ENCODE measurements at places on chromosomes 12 and 14.
A peak's percentile ranks its signal among the peaks of the same experiment; 100 is the strongest.

DNA sequence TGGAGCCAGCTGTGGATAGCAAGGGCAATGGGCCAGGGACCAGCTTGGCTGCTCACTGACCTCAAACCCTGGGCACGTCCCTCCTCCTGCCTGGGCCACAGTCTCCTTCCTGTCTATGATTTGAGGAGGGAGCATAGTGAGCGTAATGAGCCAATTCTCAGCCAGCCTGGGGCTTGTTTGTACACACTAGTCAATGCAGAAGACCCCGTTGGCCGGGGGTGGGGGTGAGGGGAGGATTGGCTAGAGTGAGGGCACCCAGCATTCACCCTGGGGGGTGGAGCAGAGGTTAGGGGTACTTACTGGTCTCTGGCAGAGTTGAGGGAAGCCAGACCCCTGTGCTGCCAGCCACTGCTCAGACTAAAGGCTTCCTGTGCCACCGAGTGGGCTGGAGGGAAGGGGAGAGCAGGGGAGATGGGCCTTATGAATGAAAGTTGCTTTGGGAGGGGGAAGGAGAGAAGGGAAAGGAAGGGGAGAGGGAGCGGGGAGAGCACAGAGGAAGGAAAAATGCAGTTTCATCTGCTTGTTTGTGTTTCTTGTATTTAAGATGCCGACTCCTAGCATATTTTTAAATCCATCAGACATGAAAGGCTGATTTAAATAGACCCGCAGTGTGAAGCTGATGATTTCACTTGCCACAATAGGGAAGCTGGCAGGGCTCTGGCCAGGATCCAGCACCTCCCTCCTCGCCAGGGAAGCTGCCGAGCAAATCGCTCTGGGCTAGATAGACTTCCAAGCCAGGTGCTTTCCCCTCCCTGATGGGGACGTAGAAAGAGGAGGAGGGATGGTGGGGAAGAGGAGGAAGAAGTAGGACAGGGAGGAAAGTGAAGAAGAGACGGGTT, 114.0 kb downstream of the PRMT8 start:
- DNase-seq = peak; percentile 93

GRCh38 chr14:51041108-51041531, 53.8 kb downstream of the TRIM9 start:
- no peak for DNase-seq

GRCh38 chr12:49365542-49365941, 1.7 kb upstream of the SPATS2 start:
- no peak for DNase-seq

- no peak for DNase-seq
Observed at GRCh38 chr12:94244165-94245133, 96.1 kb downstream of the PLXNC1 start.

GRCh38 chr12:112684742-112685141, 106.8 kb upstream of the RPH3A start:
- no peak for DNase-seq

GRCh38 chr12:19916974-19917373, 451.4 kb upstream of the PDE3A start:
- DNase-seq = no peak

- no peak for DNase-seq
Observed at GRCh38 chr14:75886636-75887348, 95.0 kb downstream of the TGFB3 start.

- DNase-seq = no peak
Observed at GRCh38 chr12:98162906-98163678, 352.3 kb upstream of the TMPO start.

- DNase-seq = no peak
Observed at GRCh38 chr12:130214686-130215395, 52.6 kb downstream of the FZD10 start.

- DNase-seq = no peak
Observed at GRCh38 chr12:89156340-89156739, 196.0 kb downstream of the DUSP6 start.

- no peak for DNase-seq
Observed at GRCh38 chr12:55707841-55708694, at the start of gene ITGA7. Gene ITGA7, minus strand, starts transcription at chr12:55707904. Its CDS starts 222 bp downstream, at chr12:55707682.

GRCh38 chr14:100438678-100439592, 115.8 kb downstream of the SLC25A47 start:
- no peak for DNase-seq

- DNase-seq = no peak
Observed at GRCh38 chr14:90717916-90718315, 98.3 kb downstream of the TTC7B start.

DNA sequence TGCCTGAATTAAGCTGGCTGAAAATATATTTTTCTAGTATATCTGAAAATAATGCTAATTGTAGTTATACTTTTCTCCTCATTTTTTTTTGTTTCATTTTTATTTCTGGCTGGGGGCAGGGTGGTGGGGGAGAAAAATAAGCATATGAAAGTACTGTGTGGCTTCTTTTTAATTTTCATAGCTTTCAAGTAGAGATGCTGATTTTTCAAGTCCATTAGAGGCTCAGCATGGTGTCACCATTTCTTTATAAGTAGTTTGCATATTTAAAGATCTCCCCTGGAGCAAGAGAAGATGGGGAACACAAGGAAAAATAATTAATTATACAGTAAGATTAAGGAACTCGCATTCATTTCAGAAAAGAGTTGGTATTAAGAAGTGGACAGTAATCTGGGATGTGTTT, 27.1 kb downstream of the TTC8 start:
- no peak for DNase-seq

GRCh38 chr12:41972598-41972997, 172.1 kb downstream of the GXYLT1 start:
- DNase-seq = no peak

DNA sequence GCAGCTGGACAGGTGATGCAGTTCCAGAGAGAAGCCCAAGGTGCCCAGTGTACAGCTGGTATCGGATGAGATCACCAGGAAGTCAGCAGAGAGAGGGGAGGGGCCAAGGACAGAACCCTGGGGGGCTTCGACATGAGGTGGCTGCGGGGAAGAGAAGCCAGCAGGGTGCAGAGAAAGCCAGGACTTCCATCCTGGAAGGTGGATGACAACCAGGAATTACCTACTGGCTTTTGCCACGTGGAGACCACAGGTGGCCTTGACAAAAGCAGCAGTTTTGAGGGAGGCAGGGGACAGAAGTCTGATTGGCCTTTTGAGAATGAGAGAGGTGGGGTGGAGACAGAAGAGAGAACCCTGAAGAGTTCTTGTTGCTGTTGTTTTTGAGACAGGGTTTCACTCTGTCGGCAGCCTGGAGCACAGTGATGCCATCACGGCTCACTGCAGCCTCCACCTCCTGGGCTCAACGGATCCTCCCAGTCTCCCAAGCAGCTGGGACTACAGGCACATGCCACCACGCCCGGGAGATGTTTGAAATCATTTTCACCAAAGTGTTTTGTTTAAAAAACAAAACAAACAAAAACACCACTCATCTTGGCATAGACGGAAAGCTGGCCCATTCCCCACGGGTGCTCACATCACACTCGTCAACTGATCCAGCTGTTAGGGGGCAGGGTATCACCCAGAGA, 35.2 kb downstream of the CDC42BPB start:
- DNase-seq = no peak

DNA sequence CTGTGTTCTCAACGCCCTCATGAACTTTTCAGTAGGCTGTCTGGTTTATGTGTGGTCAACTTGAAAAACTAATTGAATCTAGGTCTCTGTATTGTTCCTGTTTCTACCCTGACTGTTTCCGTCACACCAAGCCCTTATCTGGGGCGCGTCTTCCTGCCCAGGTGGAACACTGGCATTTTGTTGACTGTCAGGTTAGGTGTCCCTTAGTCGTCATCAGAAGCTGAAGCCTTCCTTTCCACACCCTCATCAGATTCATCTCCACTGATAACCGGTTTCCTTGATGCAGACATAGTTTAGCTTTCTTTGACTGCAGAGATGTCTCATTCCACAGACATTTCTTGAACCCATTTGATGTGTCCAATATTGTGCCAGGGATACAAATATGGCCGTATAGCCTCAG, 96.5 kb downstream of the DUSP16 start:
- no peak for DNase-seq

GRCh38 chr12:54159589-54159988, 29.2 kb downstream of the SMUG1 start:
- no peak for DNase-seq

- DNase-seq = no peak
Observed at GRCh38 chr14:57921377-57921776, 55.5 kb upstream of the SLC35F4 start.

DNA sequence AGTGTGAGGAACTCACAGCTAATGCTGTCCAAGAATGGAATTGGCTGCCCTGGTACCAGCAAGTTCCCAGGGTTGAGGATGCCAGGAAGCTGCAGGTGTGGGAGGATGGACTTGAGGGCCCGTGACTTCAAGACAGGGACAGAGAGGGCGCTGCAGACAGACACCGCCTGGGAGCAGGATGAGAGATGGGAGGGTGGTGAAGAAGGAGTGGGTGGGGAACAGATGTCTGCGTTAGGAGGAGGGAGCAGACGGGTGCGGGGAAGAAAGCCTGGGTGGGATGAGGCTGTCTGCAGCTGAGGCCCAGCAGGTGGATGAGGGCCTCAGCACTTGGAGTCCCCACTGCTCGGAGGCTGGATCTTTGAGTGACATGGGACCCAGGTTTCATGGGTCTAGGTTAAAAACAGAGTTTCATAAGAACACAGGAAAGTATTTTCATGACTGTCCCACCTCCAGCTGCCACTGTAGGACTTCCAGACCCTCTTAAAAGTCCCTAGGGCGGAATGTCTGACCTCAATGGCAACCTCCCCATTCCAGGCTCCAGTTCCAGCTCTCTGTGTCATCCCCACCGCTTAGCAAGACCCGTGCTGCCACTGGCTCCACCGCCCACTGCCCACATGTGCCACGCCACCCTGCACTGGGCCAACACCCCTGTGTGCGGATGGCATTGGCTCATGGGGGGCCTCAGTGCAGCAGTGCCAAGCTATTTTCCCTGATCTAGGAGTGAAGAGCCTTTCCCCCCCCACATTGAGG, 70.3 kb upstream of the SCN8A start:
- DNase-seq = no peak

DNA sequence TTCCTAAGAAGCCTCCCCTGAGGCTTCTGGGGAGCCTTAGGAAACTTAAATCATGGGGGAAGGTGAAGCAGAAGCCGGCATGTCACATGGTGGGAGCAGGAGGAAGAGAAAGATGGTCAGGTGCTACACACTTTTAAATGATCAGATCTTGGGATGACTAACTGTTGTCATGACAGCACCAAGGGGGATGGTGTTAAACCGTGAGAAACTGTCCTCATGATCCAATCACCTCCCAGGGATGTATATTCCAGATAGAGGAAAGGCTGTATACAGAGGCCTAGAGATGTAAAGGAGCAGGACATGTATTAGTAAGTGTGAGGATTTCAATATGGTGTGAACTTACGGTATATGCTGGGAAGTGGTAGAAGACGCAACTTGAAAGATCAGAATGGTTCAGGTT, 121.1 kb downstream of the CAND1 start:
- DNase-seq = no peak

DNA sequence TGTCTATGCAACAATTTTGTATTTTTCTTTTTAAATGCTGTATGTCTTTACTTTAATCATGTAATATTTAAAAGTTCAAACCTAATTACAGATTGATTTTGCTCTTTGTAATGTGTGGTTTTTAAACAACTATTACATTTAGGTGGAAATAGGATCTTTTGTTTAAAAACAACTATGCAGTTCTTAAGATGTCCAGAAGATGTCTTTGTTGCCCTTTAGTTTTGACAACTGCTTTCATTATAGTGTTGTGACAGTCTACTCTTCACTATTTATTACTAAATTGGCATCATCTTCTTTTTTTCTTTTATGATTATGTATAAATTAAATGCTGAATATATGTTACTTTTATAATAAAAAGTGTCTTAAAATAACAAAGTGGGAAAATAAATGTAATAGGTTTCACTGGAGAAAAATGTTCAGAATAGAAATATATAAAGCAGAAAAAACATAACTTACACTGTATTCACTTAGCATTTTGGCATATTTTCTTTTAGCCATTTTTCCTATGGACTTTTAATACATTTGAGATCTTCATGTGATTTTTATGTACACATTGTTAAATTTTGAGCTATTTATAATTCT, 27.1 kb upstream of the PCNX4 start:
- no peak for DNase-seq

GRCh38 chr12:113609692-113610469, 138.2 kb upstream of the LHX5 start:
- no peak for DNase-seq

GRCh38 chr12:2501464-2502191, 293.1 kb upstream of the FKBP4 start:
- DNase-seq = no peak

- DNase-seq = no peak
Observed at GRCh38 chr12:4454315-4454860, 8.8 kb upstream of the FGF6 start.

DNA sequence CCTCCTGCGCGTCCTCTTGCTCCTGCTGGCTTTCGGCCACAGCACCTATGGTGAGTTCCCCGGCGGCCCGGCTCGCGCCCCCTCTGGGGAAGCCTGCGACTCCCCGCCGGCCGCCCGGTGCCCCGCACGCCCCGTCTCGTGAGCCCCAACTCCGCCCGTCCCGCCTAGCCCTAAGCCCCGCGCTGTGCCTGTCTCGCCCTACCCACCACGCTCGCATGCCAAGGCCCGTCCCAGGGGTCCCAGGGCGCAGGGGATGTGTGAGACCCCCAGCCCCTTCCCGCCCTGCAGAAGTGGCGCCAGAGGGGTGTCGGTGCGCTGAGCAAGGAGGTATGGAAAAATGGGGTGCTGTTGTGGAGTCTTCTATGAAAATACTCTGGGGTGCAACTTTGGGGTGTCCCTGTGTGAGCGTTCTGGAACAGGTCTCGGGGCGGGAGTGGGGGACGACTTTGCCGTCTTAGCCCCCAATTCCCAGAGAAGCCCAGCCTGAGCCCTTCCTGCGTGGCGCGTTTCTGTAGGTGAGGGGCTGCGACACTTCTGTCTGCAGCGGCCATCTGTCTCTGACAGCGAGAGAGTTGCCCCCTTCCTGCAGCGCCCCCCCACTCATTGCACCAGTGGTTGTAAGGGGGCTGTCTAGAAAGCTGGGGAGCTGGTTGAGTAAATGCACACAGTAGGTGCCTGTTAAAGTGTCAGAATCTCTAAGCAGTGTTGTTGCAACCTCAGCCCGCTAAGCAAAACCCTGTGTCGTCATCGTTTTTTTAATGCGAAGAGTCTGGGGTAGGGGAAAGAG, 587 bp downstream of the DLK1 start:
- DNase-seq = no peak

DNA sequence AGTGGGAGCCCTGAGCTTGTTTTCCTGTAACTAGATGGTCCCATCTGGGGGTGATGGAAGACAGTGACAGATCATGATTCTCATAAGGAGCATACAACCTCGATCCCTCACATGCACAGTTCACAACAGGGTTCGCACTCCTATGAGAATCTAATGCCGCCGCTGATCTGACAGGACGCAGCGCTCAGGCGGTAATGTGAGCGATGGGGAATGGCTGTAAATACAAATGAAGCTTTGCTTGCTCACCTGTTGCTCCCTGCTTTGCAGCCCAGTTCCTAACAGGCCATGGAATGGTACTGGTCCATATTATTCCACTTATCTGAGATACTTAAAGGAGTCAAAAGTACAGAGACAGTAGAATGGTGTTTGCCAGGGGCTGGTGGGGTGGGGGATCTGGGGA, 9.9 kb upstream of the CEP83 start:
- no peak for DNase-seq

- no peak for DNase-seq
Observed at GRCh38 chr12:94525951-94526350, 66.3 kb upstream of the CEP83 start.

GRCh38 chr12:83465632-83466031, 778.9 kb downstream of the TMTC2 start:
- no peak for DNase-seq

GRCh38 chr12:6161124-6161882, 36.8 kb upstream of the VWF start:
- DNase-seq = no peak

GRCh38 chr14:76716285-76716684, 45.0 kb upstream of the VASH1 start:
- DNase-seq = no peak

Data from NCI-H2081 treated with DMSO at 0.1 percent for 48 hours (cell line).